ENCODE measurements at places on chromosomes 1 and 21. TPM values are rescaled to one million over a fixed set of nuclear protein-coding genes. Genes with fewer than 3 reads are reported as not detected.

GRCh38 chr1:113178522-113178921 lies 105.5 kb downstream of the LRIG2 start:
- DNase-seq, result no peak

DNA sequence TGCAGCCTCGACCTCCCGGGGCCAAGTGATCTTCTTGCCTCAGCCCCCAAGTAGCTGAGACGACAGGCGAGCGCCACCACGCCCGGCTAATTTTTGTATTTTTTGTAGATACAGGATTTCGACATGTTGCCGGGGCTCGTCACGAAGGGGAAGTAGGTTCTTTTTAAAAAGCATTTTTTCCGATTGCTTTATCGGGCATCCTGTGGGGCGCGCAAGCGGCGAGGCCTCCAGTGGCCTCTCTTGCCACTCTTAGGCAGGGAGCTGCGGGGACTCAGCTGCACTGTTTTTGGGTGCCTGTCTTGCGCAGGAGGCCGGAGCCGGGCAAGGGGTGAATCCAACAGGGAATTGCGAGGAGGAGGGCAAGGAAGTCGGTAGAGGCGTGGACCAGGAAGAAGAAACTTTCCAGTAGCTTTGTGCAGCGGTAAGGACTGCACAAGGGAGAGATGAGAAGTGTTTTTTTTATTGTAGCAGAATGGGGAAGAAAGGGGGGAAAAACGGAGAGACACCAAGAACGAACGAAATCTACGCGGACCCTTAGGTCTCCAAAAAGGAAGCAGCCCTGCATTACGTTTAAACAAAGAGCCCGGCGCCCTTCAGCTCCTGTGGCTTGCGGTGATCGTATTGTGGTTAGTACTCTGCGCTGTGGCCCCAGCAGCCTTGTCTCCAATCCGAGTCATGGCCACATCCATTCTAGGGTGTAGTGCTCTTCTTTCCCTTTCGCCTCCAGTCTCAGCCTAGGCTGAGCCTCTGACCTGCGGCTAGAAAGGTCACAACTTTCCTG lies 164.8 kb downstream of the PPIAL4G start:
- no peak for DNase-seq

GRCh38 chr1:183567584-183567983 lies 22.7 kb downstream of the NCF2 start:
- no peak for DNase-seq

- no peak for DNase-seq
Observed at GRCh38 chr1:154552036-154552435, 6.4 kb downstream of the UBE2Q1 start.

- no peak for DNase-seq
Observed at GRCh38 chr1:237270353-237270752, 228.4 kb downstream of the RYR2 start.

DNA sequence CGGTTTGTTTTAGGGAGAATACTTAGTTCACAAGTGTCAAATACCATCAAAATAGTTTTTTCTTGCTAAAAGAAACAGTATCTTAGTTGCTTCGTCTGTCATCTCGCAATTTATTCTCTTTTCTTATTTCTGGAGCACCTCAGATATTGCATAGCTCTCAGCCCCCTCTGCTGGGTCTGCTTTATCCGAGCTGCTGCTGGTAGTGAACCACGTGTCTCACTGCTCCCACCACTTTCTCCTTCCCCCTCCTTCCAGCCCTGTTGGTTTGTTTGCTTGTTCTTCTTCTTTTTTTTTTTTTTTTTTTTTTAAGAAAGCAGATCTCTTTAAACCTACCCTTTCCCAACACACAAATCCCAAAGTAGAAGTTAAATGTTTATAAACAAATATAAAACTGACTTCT lies 170.8 kb downstream of the EDEM3 start:
- DNase-seq, result no peak

GRCh38 chr1:941588-942383 lies 17.3 kb downstream of the NOC2L start:
- DNase-seq, result peak; percentile 30

DNA sequence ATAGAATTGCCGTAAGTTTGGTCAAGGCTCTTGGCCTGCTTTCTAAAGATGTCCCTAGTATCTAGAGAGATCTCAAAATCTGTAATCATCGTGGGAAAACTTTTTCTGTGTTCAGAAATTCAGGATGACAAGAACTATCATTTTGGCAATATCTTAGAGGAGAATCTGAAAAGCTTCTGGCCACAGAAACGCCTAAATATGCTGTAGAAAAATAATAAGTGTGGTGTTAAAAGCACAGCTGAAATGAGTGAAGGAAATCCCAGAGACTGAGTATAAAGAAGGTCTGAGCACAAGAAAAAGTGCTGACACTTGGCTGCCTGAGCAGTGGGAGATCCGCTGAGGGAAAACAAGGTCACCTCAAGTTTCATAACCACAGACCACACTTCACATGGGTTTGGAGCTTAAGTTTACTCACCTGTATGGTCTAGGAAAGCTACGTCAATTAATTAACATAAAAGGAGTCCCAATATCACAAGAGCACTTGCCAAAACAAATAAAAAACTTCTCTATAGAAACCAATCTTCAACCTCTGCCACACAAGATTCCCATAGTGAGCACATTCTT lies 235.2 kb upstream of the IRF2BP2 start:
- DNase-seq, result no peak

The MAP3K21 gene
- 1.5 TPM for total RNA-seq

The AXDND1 gene
- 0.99 TPM for total RNA-seq

The FOXE3 gene
- total RNA-seq, result not detected

The KIFAP3 gene
- total RNA-seq, result 35.5 TPM

Data from skin of body (tissue), 3 donors.